Activated CD4-positive, alpha-beta T cell treated with anti-CD3 and anti-CD28 coated beads, Interleukin-2, amount 50 U/mL, for 1 hour (primary cell): ENCODE measurements at places on chromosomes 3 and 15.

DNA sequence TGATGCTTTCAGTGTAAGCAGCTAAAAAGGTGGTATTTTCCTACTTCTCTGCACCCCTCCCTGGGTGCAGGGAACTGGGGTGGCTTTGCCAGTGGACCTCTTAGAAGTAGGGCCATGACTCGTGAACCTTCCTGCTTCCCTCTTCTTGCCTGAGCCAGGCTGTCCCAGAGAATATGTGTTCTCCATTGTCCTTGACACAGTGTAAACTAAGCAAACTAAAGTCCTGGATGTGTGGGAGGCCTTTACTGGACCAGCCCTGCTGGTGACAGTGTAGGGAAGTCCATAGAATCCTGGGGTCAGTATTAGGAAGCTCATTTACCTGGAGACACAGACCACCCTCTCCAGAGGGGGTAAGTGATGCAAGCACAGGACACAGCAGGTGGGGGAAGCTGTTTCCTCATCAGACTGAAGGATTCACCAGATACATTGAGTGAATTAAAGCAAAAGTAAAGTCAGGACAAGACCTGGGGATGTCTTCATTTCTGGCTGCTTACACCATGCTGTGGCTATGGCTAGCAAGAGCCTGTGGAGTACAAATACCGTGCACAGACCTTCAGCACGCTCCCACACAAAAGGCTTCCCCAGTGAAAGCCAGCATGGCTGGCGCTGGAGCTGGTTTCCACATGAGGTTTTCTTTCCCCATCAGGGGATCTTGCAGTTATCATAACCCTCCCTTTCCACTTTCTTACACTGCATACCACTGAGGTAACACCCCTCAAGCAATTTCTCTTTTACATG lies 64.8 kb upstream of the LPP start:
- no peak for DNase-seq

GRCh38 chr3:64491843-64492242 lies 196.0 kb downstream of the ADAMTS9 start:
- DNase-seq: no peak

GRCh38 chr3:47000922-47001730 lies 21.7 kb downstream of the NBEAL2 start:
- DNase-seq: no peak

DNA sequence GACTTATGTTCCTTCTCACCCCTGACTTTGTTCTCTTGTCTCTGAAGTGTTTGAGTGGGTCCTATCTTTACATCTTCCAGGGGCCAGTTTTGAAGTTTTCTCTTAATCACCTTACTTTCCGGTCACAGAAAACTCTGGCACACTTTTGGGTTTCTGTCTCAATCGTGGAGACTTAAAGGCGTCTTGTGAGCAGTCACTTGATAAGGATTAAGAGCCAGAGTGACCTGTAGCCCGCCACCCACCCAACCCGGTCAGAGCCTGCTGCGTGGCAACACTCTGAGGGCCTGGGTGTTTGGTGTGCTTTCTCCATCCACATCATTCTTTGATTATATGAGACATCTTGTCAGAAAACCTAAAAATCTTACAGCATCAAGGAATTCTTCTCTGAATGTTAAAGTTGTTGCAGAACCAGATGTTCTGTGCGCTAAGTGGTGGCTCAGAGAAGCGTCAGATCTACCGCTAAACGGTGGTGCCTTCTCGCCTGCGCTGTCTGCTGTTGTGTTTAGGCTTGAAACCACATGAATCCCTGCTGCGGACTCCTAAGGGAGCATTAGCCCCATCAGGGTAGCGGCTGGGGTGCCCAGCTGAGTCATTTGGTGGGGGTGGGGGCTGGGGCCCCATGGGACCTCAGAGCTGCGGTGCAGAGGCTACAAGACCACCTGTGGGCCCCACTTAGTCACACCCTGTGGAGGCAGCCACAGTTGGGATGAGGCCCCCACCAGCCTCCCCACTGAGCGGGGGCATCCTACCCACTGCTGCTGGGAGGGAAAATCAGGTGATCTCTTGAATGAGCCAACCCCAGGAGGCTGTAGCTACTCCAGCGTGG lies 158.7 kb upstream of the BHLHE40 start:
- DNase-seq: no peak
